ENCODE measurements at places on chromosomes 1 and 21.

GRCh38 chr1:96009831-96010434, 711.7 kb upstream of the PTBP2 start:
- DNase-seq = no peak

DNA sequence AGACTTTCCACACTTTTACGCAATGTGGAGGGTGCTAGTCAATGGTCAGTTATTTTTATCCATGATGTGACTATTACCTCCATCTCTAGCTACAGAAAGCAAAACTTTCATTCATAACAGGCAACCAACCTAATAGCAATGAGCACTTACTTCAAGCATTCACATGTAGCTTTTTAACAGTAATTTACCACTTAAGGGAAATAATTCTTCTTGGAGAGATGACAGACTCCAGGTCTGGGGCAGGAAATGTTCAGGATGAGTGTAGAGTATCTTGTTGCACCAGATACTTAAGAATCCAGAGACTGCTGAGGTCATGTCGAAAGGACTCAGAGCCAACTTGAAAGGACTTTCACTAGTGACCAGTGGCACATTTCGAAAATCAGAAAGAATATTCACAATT, 347.6 kb downstream of the CHRM3 start:
- no peak for DNase-seq

DNA sequence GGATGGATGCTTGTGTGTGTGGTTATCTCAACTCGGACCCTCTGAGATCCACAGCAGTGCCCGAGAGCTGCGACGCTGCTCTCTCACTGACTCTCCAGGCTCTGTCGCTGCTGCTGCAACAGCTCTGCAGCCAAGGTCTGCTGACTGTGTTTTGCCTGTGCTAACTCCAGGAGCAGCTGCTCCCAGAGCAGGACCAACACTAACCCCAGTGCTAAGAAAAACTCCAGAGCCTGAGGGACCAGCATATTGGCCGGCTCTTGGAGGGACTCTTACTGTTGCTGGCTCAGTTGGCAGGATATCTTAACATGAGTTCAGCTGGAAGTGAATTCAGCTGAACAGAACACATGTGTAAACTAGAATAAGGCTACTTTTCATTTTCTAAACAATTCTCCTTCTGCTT, 4.4 kb downstream of the LCE2C start:
- no peak for DNase-seq

DNA sequence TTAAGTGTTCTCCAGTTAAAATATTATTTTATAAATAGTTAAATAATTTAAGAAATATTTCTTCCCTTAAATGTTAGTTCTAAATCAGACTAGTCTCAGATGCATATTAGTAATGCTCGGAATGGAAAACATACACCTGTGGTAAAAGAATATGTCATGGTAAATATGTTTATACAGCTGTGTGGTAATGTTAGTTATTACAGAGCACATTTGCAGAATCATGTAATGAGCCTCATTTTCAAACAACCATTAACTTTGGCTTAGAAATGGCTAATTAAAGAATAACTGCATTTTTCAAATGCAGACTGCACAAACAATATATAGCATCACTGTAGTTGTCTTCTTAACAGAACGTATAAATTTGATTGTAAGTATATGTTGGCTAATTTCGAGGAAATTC, 90.3 kb downstream of the DISP1 start:
- no peak for DNase-seq
